HEK293T (cell line): ENCODE measurements at places on chromosomes 6 and 20.

- no peak for DNase-seq
Measured at GRCh38 chr6:91436448-91436847, 849.6 kb upstream of the MAP3K7 start.

DNA sequence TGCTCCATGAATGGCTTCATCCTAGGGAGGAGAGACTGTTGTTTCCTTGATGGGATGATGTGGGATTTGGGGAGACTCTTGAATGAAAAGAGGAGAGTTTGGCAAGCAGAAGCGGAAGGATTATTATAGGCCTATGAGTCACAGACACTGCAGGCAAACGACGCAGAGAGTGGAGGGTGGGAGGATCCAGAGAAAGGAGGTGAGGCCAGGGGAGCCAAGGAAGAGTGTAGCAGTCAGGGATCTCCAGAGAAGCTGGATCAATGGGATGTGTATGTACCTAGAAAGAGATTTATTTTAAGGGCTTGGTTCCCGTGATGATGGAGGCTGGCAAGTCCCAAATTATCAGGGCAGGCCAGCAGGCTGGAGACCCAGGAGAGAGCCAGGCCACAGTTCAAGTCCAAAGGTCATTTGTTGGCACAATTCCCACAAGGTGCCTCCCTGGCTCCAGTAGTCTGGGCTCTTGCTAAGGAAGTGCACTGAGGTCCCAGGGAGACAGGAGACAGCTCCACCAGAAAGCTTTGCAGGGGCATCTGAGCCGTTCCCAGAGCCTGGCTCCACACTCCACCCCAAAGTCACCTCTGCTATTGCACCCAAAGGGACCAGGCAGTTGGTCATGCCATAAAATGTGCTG is 76.0 kb downstream of the ADTRP start:
- DNase-seq, result no peak

DNA sequence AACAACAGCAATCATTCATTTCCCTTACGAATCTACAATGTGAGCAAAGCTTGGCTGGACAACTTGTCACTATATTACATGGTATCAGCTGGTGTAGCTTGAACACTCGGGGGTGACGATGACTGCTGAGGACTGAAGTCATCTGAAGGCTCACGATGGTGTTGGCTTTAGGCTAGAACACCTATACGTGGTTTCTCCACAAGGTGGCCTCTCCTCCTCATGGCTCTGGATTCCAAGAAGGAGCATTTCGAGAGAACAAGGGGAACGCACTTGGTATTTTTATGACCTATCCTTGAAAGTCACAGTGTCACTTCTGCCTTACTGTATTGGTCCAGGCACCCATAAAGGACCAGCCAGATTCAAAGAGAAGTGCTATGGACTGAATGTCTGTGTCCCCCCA is 37.5 kb upstream of the ADGRF1 start:
- DNase-seq, result peak; percentile 32

- DNase-seq, result no peak
Measured at GRCh38 chr6:2958331-2958711, 13.0 kb downstream of the SERPINB6 start.

GRCh38 chr20:59628171-59628570 is 23.8 kb downstream of the PHACTR3 start:
- no peak for DNase-seq

DNA sequence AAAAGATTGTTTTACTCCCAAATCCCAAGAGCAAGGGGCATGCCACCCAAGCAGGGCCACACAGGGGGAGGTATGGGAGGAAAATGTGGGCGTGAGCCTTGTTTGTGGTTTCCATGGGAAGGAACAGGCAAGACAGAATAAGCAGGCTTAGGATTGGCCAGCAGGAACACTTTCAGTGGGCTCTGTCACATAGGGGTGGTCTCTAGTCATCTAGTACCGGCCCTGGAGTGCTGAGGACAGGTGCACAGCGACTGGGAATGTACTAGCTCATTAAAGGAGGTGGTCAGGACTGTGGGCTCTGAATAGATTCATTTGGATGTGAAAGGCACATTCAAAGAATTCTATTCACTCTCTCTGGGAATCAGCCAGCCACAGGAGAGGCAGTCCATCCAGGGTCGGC is 175.6 kb downstream of the TBC1D7 start:
- no peak for DNase-seq

GRCh38 chr20:400454-401275 is 7.4 kb upstream of the RBCK1 start:
- no peak for DNase-seq

GRCh38 chr20:53379014-53379832 is 214.4 kb downstream of the ZNF217 start:
- no peak for DNase-seq

DNA sequence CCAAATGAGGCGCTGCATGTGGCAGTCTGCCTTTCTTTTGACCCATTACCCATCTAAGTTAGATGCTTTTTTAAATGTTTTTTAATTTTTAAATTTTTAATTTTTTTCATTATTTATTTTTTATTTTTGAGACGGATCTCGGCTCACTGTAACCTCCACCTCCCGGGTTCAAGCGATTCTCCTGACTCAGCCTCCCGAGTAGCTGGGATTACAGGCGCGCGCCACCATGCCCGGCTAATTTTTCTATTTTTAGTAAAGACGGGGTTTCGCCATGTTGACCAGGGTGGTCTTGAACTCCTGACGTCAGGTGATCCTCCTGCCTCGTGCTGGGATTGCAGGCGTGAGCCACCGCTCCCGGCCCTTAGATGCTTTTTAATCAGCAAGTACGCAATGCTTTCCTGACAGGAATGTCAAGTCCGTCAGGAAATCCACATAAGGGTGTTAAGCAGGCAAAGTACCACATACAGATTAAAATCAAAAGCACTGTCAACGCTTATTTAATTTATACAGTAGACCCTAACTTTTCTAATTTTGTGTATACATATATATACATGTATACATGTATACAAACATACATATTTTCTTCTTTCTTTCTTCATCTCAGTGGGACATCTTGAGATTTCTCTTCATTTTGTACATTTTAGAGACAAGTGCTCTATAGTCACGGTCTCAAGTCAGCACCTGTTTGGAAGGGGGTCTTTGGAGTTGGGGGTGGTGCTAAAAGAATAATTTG is 995 bp upstream of the GSTA4 start:
- DNase-seq, result peak; percentile 25

DNA sequence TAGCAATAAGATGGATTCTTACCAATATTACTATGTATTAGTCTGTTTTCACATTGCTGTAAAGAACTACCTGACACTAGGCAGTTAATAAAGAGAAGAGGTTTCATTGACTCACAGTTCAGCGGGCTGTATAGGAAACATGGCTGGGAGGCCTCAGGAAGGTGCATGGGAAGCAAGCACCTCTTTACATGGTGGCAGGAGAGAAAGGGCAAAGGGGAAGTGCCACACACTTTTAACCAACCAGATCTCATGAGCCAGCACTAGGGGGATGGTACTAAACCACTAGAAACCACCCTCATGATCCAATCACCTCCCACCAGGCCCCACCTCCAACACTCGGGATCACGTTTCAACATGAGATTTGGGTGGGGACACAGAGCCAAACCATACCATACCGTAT is 40.7 kb upstream of the CCDC167 start:
- DNase-seq, result no peak

GRCh38 chr6:35044145-35044745 is 96.9 kb downstream of the TCP11 start:
- DNase-seq, result no peak

GRCh38 chr6:169571123-169571962 is 130.5 kb downstream of the WDR27 start:
- DNase-seq, result no peak
